ENCODE measurements at places on chromosomes 16 and 17.

GRCh38 chr16:56911771-56912571 lies 20.0 kb upstream of the HERPUD1 start:
- DNase-seq = peak; percentile 88

GRCh38 chr17:12415031-12415430 lies 250.7 kb upstream of the MYOCD start:
- no peak for DNase-seq

GRCh38 chr16:72939247-72939646 lies 108.7 kb downstream of the ZFHX3 start:
- DNase-seq = no peak

- DNase-seq = no peak
Observed at GRCh38 chr17:64574646-64575045, 67.9 kb downstream of the CEP95 start.

- no peak for DNase-seq
Observed at GRCh38 chr17:43135454-43135819, 10.3 kb upstream of the BRCA1 start.

DNA sequence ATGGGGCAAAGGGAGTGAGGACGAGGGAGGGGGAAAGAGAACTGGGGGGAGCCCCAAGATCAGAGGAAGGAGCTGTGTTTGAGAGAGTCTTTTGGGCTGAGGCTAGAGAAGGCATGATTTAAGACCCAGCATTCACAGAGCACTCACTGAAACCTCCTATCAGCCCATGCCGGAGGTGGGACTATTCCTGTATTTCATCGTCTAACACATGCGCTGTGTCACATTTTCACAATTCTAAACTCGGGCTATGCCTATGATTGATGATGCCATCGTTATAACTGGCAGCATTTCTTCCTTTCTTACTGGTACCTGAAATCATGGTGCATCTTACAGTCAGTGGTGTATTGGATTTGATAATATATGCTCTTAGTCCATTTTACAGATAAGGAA lies 3.5 kb downstream of the FAM171A2 start:
- no peak for DNase-seq

GRCh38 chr16:89537549-89537925 lies 22.9 kb upstream of the RPL13 start:
- DNase-seq = no peak

DNA sequence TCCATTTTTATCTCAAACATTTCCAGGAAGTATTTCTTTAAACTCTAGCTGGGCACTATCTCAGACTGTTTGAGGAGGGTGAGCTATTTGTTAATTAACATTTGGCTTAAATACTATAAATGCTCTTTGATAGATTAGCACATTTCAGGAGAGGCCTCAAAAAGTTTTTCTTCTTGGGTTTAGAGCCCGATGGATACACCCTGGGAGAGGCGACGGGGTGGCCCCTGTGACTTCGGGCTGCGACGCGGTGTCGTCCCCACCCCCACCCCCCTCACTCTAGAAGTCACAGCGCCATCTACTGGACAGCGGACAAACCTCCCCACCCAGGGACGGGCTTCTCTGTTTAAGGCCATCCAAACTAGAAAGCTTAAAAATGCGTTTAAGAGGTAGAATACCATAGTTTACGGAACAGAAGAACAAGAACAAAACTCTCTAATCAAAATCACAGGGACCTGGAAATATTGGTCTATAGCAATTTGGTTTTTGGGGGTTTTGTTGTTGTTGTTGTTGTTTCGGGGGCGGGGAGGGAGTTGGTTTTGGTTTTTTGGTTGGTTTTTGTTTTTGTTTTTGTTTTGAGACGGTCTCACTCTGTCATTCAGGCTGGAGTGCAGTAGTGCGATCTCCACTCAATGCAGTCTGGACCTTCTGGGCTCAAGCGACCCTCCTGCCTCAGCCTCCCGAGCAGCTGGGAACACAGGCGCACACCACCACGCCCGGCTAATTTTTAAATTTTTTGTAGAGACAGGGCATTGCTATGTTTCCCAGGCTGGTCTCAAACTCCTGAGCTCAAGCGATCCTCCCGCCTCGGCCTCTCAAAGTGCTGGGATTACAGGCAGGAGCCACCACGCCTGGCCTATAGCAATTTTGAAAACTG lies 254.4 kb downstream of the C16orf95 start:
- peak; percentile 80 for DNase-seq

DNA sequence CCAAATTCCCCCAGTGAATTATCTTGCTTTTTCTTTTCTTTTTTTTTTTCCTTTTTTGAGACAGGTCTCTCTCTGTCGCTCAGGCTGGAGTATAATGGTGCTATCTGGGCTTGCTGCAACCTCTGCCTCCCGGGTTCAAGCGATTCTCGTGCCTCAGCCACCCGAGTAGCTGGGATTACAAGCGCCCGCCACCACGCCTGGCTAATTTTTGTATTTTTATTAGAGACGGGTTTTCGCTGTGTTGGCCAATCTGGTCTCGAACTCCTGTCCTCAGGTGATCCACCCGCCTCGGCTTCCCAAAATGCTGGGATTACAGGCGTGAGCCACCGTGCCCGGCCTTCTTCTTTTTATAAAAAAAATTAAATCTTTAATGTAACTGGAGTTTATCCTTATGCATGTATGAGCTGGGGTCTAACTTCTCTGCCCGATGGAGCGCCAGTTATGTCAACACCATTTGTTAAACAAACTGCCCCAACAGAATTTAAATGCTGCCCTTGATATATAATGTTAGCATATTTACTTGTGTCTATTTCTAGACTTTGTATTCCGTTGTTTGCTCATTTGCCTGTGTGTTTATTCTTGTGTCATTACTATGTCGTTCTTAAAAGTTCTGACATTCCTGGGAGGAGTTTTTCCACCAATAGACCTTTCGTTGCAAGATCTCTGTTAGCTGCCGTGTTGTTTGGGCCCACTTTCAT lies 535 bp upstream of the AURKB start:
- no peak for DNase-seq

- peak; percentile 52 for DNase-seq
Observed at GRCh38 chr16:8931859-8932258, 31.8 kb downstream of the USP7 start.

All from OCI-LY7 (cell line).